PC-9 (cell line): ENCODE measurements at places on chromosomes 3 and 15.

DNA sequence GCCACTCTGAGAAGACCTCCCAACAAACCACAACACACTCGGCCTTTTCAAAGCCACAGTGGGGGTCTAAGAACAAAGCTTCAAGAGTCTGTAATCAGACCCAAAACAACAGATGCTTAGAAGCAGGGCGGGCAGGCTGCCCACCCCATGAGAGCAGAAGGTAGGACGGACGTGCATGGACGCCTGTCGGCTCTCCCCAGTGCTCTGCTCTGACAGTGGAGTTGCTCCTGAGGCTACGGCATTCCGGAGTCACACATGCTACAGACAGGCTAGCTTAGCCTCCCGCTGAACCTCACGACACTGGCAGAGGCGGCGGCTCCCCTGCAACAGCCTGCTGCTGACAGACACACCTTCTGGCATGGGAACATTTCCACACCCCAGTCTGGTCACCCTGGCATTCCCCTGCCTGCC, 33.5 kb downstream of the SLCO2A1 start:
- H3K4me1 ChIP-seq = no peaks in the 10 kb centered on the region
- no peaks in the 10 kb centered on the region for H3K36me3 ChIP-seq
- no peak overlapping the region for H3K27ac ChIP-seq
- H3K27me3 ChIP-seq = peaks cover 11% of the 10 kb centered on the region; the same call in 1 of the 2 replicates

DNA sequence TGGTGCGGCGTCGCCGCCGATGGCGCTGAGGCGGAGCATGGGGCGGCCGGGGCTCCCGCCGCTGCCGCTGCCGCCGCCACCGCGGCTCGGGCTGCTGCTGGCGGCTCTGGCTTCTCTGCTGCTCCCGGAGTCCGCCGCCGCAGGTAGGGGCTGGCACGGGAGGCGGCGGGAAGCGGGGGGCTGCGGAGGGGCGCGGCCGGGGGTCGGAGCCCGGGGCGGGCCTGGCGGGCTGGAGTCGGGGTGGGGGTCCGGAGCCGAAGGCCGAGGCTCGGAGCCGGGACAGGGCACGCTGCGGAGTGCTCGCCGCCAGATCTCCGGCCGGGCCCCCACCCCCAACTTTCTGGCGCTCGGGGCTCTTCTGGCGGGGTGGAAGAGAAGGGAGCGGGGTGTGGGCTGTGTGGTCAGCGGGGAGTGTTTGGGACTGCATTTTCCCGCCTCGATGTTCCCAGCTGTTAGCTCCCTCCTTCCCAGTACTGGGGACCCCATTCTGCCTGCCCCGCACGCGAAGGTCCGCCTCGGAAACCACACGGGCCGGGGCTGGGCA, 299 bp downstream of the TYRO3 start:
- no peaks in the 10 kb centered on the region for H3K27me3 ChIP-seq
- DNase-seq = no peak
- H3K36me3 ChIP-seq = no peaks in the 10 kb centered on the region
- peaks cover 17% of the 10 kb centered on the region; the same call in 1 of the 2 replicates for H3K4me1 ChIP-seq
- H3K4me3 ChIP-seq = peak overlapping the region; percentile 62; the same call in 1 of the 2 replicates

- no peaks in the 10 kb centered on the region for H3K36me3 ChIP-seq
- no peak overlapping the region for H3K4me3 ChIP-seq
- no peaks in the 10 kb centered on the region for H3K27me3 ChIP-seq
- no peak overlapping the region for H3K27ac ChIP-seq
Observed at GRCh38 chr3:27571345-27571744, 87.2 kb upstream of the SLC4A7 start.

DNA sequence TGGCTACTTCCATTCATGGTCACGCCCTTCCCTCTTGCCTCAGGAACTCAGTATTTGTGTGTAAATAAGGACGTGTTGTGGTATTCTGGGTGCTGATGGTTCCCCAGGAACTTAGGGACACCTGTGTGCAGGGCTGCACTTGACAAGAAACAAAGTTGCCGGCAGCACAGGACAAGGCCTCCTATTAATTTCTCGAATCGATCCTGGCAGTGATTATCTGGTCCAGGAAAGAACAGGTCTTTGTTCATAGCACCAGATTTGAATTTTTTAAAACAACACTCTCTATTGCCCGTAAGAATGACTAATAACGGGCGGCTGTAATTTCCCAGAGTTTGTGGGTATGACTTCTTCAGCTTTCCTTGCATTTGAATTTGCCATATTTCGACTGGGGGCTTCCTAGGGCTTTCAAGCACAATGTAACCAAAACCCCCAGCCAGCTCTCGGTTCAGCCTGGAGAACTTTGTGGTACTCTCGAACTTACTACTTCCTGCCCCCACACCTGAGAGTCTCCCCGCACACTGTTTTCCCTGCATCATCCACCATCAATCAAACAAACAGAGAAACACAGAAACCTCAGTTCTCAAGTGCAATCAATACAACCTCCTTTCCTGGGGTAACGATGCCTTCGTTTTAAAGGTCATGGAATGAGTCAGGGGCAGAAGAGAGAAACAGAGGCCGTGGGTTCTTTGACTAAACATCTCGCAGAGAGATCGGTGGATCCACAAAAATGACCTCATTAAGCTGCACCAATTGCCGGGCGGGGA, 241.7 kb upstream of the ICE2 start:
- no peak for DNase-seq
- H3K27me3 ChIP-seq = no peaks in the 10 kb centered on the region
- no peaks in the 10 kb centered on the region for H3K36me3 ChIP-seq
- H3K27ac ChIP-seq = no peak overlapping the region
- no peaks in the 10 kb centered on the region for H3K4me1 ChIP-seq

GRCh38 chr3:108450444-108450843, 60.0 kb downstream of the MYH15 start:
- DNase-seq = no peak
- no peaks in the 10 kb centered on the region for H3K4me1 ChIP-seq
- H3K27ac ChIP-seq = no peak overlapping the region
- no peak overlapping the region for H3K4me3 ChIP-seq
- no peaks in the 10 kb centered on the region for H3K36me3 ChIP-seq
- H3K27me3 ChIP-seq = no peaks in the 10 kb centered on the region

DNA sequence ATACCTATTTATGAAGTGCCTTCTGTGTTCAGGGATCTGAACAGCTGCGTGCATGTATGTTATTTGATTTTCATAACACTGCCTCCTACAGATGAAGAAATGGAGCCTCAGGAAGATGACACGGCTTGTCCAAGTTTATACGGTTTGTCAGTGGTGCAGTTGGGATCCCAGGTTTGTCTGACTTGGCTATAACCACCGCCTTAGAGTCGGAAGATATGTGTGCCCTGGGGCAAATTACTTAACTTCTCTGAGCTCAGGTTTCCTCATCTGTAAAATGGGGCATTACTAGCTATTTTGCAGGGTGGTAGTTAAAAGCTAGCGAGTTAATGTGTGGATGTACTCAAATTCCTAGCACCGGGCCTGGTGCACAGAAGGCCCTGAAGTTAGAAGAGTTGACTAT, 54.1 kb upstream of the ANP32A start:
- no peak overlapping the region for H3K4me3 ChIP-seq
- no peaks in the 10 kb centered on the region for H3K27me3 ChIP-seq
- H3K36me3 ChIP-seq = no peaks in the 10 kb centered on the region
- no peak for DNase-seq

DNA sequence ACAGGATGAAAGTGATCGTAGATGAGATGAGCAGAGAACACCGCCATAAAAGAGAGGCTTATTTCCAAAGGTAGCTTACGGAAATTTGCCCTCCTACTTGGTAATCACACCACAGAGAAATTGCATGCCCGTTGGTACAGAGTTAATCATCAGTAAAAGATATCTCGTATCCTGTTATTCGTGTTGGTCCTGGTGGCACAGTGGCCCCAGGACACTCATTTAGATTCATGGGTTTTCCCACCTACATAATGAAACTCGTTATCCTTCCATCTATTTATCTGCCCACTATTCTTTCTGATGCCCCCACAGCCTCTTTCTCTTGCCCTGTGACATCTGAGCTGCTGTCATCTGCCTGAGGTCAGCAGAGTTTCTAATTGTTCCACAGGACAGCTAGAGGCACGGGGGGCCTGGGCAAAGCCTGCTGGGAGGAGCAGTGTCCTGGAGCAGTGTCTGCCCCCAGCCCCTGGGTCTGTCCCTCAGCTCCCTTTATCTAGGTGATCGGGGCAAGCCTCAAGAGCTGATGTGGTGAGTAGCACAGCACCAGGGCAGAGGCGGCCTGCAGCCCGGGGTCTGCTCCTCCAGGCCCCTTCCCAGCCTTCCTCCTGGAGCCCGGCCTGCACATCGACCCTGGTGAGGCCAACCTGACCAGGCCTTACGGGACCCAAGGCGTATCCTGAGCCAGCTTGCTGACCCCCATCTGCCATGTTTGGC, 42.2 kb downstream of the PXYLP1 start:
- peak overlapping the region; percentile 25; the same call in 1 of the 2 replicates for H3K4me3 ChIP-seq
- H3K27me3 ChIP-seq = no peaks in the 10 kb centered on the region
- H3K4me1 ChIP-seq = peaks cover 75% of the 10 kb centered on the region
- peak overlapping the region; percentile 100 for H3K27ac ChIP-seq
- peaks cover 11% of the 10 kb centered on the region; the same call in 1 of the 2 replicates for H3K36me3 ChIP-seq

GRCh38 chr15:92903631-92903965, 3.5 kb downstream of the CHD2 start:
- H3K27ac ChIP-seq = peak overlapping the region; percentile 98
- DNase-seq = no peak
- peaks cover 50% of the 10 kb centered on the region for H3K36me3 ChIP-seq
